Testis (tissue), 5 donors: ENCODE measurements at places on chromosomes 5 and 9. TPM values are rescaled to one million over a fixed set of nuclear protein-coding genes. Genes with fewer than 3 reads are reported as not detected.

CCNI2 gene
- 2.7 TPM for total RNA-seq

GADD45G gene
- 72.8 TPM for total RNA-seq

PDLIM7 gene
- 118 TPM for total RNA-seq

FAM169A gene
- total RNA-seq: 58.6 TPM

FAM221B gene
- total RNA-seq: 4.2 TPM

GRAMD2B gene
- 23.5 TPM for total RNA-seq

ARSI gene
- total RNA-seq: 0.79 TPM

BAAT gene
- not detected for total RNA-seq

NOTCH1 gene
- 32.4 TPM for total RNA-seq

ZNF883 gene
- 8.9 TPM for total RNA-seq

DBN1 gene
- total RNA-seq: 69.6 TPM

TMEM215 gene
- 3.1 TPM for total RNA-seq

CLTA gene
- total RNA-seq: 168 TPM

KIF24 gene
- total RNA-seq: 18.3 TPM

PIP5KL1 gene
- total RNA-seq: 8.4 TPM

EFNA5 gene
- total RNA-seq: 5.4 TPM

PCDH12 gene
- total RNA-seq: 2.0 TPM

IFNK gene
- total RNA-seq: not detected

CD274 gene
- 1.5 TPM for total RNA-seq

KLHL9 gene
- total RNA-seq: 17.4 TPM

CDC20B gene
- 4.8 TPM for total RNA-seq

KIF27 gene
- 22.5 TPM for total RNA-seq

PCDHB15 gene
- 27.6 TPM for total RNA-seq

TDRD7 gene
- total RNA-seq: 31.2 TPM
